ENCODE measurements at places on chromosomes 3 and 15. TPM values are rescaled to one million over a fixed set of nuclear protein-coding genes. Genes with fewer than 3 reads are reported as not detected.

- H3K4me3 ChIP-seq = no peak overlapping the region
- H3K27ac ChIP-seq = no peak overlapping the region
- no peaks in the 10 kb centered on the region for H3K27me3 ChIP-seq
- no peaks in the 10 kb centered on the region for H3K36me3 ChIP-seq
- no peak for DNase-seq
These were observed 223.4 kb downstream of the SNRPN start for GRCh38 chr15:25177955-25178801.

GRCh38 chr15:40451527-40452158 is 10.9 kb downstream of the BAHD1 start:
- H3K36me3 ChIP-seq = no peaks in the 10 kb centered on the region
- no peak overlapping the region for H3K27ac ChIP-seq
- H3K27me3 ChIP-seq = no peaks in the 10 kb centered on the region
- H3K4me3 ChIP-seq = no peak overlapping the region

GRCh38 chr15:58684751-58685150 is 64.8 kb downstream of the ADAM10 start:
- H3K27me3 ChIP-seq = no peaks in the 10 kb centered on the region
- DNase-seq = no peak
- H3K27ac ChIP-seq = no peak overlapping the region
- peaks cover 4% of the 10 kb centered on the region for H3K36me3 ChIP-seq
- no peak overlapping the region for H3K4me3 ChIP-seq

GRCh38 chr3:23713641-23714040 is 92.1 kb upstream of the UBE2E1 start:
- DNase-seq = no peak
- no peak overlapping the region for H3K4me3 ChIP-seq
- H3K4me1 ChIP-seq = no peaks in the 10 kb centered on the region

DNA sequence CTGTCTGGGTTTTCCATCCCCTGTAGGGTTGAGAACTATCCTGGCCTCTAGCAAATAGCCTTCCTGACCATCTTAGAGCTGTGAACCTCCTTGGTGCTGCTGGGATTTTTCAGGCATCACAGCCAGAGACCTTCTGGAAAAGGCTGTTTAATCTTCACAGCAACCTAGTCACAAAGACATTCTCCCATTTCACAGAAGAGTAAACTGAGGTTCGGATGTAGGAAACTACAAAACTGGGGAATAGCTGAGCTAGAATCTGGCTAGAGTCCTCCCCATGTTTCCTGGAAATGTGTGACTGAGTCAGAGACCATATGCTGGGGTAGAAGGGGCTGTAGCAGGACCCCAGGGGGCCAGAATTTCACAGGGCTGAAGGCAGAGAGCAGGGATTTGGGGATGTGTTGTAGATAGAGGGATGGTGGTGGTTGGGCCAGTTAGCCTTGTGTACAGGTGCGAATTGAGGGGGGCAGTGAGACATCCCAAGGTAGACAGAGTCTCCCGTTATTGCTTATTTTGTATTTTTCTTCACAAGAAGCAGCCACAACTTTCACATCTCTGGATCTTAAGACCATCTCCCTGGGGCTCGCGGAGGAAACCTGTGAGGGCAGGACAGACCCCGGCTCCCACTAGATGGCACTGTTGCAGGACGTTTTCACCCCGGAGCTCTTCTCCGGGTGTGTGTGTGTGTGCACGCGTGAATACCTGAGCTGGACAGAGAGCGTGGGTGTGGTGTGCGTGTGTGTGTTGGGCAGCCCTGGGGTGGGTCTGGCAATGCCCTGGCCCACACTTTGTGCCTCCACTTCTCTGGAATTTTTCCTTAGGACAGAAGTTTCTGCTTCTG is 66.9 kb upstream of the PRR23C start:
- no peaks in the 10 kb centered on the region for H3K36me3 ChIP-seq
- peak; percentile 28 for DNase-seq
- no peaks in the 10 kb centered on the region for H3K27me3 ChIP-seq
- H3K27ac ChIP-seq = no peak overlapping the region
- no peaks in the 10 kb centered on the region for H3K4me1 ChIP-seq

TMEM158 gene
- total RNA-seq = 3.7 TPM

DNA sequence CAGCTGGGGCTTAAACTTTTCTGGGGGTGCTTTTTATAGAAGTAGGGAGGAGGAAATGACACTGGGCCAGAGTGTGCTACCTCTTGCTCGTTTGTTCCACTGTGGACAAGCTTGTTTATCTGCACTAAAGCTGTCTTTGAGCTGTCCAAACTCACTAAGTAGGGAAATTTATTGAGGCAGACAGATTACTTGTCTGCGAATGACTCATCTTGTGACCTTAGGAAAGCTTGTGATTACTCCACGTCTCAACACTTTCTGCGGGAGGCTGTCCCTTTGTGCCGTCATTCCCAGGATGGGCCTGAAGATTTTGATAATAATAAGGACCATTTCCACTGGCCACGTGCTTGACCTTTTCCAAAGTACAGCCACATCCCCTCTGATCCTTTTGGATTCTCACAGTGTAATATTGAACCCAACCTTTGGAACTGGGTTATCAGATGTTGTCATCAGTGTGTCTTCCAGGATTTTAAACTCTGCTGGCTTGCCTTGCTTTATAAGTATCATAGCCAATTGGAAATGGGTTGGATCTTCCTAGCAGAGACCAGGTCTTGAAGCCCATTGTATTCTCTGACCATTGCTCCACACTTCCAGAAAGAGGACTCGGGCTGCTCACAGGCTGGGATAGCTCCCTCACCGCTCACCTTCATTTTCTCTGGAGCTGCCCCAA is 84.7 kb downstream of the AGBL1 start:
- no peak overlapping the region for H3K27ac ChIP-seq
- DNase-seq = no peak
- H3K36me3 ChIP-seq = no peaks in the 10 kb centered on the region
- H3K4me1 ChIP-seq = no peaks in the 10 kb centered on the region

CCR9 gene
- total RNA-seq = 0.12 TPM

DNA sequence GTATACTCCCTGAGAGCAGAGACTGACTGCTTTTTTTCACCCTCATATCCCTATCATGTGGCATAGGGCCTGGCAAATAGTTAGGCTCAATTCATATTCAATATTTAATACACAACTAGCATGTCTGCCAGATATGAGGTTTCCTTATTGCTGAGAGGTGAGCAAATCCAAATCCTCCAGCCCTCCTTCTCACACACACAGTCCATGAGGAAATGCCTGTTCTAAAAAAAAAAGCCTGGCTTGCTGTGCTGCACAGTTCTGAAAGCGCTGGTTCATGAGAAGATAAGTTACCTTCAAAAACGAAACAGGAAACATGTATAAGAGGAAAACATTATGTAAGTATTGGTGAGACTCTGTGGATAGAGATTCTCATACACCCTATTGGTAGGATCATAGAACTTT is 15.5 kb upstream of the ACAP2 start:
- no peaks in the 10 kb centered on the region for H3K36me3 ChIP-seq
- H3K27ac ChIP-seq = peak overlapping the region; percentile 34
- H3K4me3 ChIP-seq = no peak overlapping the region
- no peak for DNase-seq
- H3K27me3 ChIP-seq = no peaks in the 10 kb centered on the region

ALDH1A2 gene
- total RNA-seq = 26.6 TPM

PROS1 gene
- 51.1 TPM for total RNA-seq

DNA sequence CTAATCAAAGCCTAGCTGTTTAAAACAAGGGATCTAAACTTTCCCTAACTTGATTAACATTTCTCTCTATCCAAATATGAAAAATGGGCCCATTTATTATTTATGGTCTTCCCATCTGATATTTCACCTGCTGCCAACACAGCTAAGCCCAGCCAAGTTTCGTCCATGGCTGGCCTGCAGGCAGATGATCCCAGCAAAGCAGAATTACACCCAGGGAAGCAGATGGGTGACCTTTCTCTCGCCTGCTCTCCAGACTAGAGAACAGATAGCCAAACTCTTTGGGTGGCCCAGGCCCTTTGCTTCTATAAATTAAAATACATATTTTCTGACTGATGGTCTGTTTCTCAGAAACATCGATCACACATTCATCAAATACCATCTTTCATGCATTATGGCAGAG is 1038.8 kb downstream of the AGBL1 start:
- H3K36me3 ChIP-seq = no peaks in the 10 kb centered on the region
- DNase-seq = no peak
- H3K27ac ChIP-seq = no peak overlapping the region
- H3K4me3 ChIP-seq = no peak overlapping the region
- H3K27me3 ChIP-seq = no peaks in the 10 kb centered on the region

DNA sequence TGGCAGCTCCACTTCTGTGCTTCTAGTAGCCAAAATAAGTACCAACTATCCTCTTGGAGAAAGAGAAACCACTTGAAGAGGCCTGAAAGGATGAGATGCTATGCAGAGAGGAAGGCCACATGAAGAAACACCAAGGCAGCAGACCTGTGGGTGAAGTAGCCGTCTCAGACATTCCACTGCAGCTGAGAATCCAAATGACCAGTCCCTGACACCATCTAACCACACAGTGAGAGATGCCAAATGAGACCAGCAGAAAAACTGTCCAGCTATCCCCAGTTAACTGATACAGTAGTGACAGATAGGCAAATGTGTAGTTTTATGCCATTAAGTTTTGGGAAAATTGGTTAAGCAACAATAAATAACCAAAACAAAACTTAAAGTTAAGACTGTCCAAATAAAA is 47.9 kb upstream of the ZSCAN2 start:
- DNase-seq = no peak
- no peak overlapping the region for H3K27ac ChIP-seq
- H3K4me1 ChIP-seq = no peaks in the 10 kb centered on the region
- H3K36me3 ChIP-seq = no peaks in the 10 kb centered on the region
- no peak overlapping the region for H3K4me3 ChIP-seq

DPPA4 gene
- 0.16 TPM for total RNA-seq

C3orf49 gene
- not detected for total RNA-seq

GBE1 gene
- total RNA-seq = 53.1 TPM

TRIM42 gene
- not detected for total RNA-seq

RTP4 gene
- 5.1 TPM for total RNA-seq

DNA sequence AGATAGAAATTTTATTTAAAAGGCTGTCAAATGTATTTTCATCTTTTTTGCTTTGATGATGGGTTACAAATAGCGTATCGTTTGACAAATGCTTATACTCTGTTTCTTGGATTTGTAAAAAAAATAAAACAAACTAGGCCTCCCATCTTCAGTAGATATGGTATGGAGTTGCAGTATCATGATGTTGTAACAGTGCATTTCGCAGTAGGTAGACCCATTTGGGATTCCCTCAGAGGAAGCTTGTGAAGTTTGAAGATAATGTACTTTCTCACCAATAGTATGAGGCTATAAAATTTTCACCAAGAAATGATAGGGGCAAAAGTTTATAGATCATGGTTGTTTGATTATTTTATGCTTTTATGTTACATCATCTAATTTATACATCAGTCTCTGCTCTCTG is 10.8 kb downstream of the MBNL1 start:
- H3K36me3 ChIP-seq = no peaks in the 10 kb centered on the region
- peak overlapping the region; percentile 42 for H3K27ac ChIP-seq
- H3K4me1 ChIP-seq = peaks cover 100% of the 10 kb centered on the region
- H3K27me3 ChIP-seq = no peaks in the 10 kb centered on the region

- H3K4me1 ChIP-seq = no peaks in the 10 kb centered on the region
- no peaks in the 10 kb centered on the region for H3K27me3 ChIP-seq
- no peak overlapping the region for H3K27ac ChIP-seq
- no peak overlapping the region for H3K4me3 ChIP-seq
- DNase-seq = no peak
These were observed 15.2 kb downstream of the EIF4E3 start for GRCh38 chr3:71709908-71710511.

DNA sequence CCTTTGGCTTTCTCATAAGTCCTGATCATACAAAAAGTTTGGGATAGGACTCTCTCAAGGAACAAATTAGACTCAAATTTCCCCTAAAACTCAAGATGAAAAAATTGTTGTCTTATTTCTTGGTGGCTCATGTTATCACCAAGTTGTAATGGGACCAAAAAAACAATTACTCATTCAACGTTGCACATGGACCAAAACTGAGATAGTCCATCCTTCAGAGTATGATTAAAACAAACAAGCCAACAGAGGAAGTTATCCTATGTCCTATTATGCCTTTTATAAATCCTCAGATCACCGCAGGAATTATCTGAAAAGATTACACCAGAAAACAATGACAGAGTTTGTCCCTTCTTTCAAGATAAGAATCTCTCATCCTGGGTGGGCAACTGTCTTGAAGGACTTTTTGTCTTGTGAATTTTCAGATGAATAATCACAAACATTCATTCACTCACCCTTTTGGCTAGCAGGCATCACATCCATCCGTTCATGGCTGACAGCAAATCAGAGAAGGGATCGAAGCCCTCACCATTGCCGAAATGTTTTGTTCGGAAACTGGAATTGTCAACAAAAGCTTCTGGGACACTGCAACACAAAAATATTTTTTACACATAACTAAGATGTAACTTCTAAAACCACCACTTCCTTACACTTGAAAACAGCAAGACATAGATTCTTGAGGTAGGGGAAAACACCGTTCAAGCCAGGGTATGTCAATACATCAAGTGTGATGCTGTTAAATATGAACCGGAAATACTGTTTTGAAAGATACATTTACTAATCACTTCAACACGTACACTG is 90.4 kb downstream of the FOXP1 start:
- no peak overlapping the region for H3K27ac ChIP-seq
- H3K27me3 ChIP-seq = no peaks in the 10 kb centered on the region
- no peak for DNase-seq
- no peak overlapping the region for H3K4me3 ChIP-seq
- H3K4me1 ChIP-seq = no peaks in the 10 kb centered on the region
- H3K36me3 ChIP-seq = peaks cover 8% of the 10 kb centered on the region

DNA sequence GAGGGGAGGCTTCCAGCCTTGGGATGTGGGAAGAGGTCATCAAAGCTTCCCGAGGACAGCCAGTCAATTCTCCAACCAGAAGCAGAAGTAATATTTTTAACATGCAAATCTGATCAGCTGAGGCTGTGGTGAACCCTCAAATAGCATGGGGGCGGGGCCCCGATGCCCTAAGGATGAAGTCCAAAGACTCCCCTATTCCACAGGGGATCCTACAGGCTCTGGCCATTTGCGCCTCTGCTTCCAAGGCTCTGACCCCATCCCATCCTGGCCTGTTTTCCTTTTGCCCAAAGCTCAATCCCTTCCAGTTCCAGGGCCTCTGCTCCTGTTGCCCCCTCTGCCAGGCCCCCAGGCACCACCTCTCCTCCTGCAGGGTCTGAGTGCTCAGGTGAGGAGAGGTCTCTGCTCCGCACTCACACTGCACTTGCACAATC is 6.7 kb upstream of the CSK start:
- no peaks in the 10 kb centered on the region for H3K27me3 ChIP-seq
- H3K4me3 ChIP-seq = no peak overlapping the region
- peak; percentile 80 for DNase-seq
- peaks cover 9% of the 10 kb centered on the region for H3K4me1 ChIP-seq
- H3K27ac ChIP-seq = peak overlapping the region; percentile 91

- no peak overlapping the region for H3K27ac ChIP-seq
- no peaks in the 10 kb centered on the region for H3K27me3 ChIP-seq
- H3K36me3 ChIP-seq = no peaks in the 10 kb centered on the region
- DNase-seq = no peak
- H3K4me3 ChIP-seq = no peak overlapping the region
These were observed 179.2 kb downstream of the ATP10A start for GRCh38 chr15:25683911-25684310.

CCK gene
- total RNA-seq = not detected

GOLGA8T gene
- total RNA-seq = not detected

- H3K4me1 ChIP-seq = peaks cover 3% of the 10 kb centered on the region
- no peaks in the 10 kb centered on the region for H3K27me3 ChIP-seq
- no peak overlapping the region for H3K27ac ChIP-seq
- H3K36me3 ChIP-seq = peaks cover 32% of the 10 kb centered on the region
- no peak for DNase-seq
These were observed 8.7 kb upstream of the CAMK1 start for GRCh38 chr3:9778143-9779074.
